ENCODE measurements at places on chromosomes 6 and 20. TPM values are rescaled to one million over a fixed set of nuclear protein-coding genes. Genes with fewer than 3 reads are reported as not detected.

Gene TTK
- 26.2 TPM for total RNA-seq

Gene SAMD3
- total RNA-seq, result 3.2 TPM

Gene MC3R
- not detected for total RNA-seq

Gene EPPIN
- total RNA-seq, result not detected

Gene FERMT1
- 1.5 TPM for total RNA-seq

Gene NINL
- total RNA-seq, result 7.5 TPM

Gene XPO5
- total RNA-seq, result 119 TPM

Gene HLA-DQA1
- 6.3 TPM for total RNA-seq

Gene SULF2
- total RNA-seq, result 0.48 TPM

Gene BPIFB1
- total RNA-seq, result not detected

Gene FLRT3
- not detected for total RNA-seq

Gene BPIFB2
- total RNA-seq, result not detected

Gene LST1
- total RNA-seq, result 14.6 TPM

Gene HLA-A
- 1,569 TPM for total RNA-seq

Gene GHRH
- not detected for total RNA-seq

Gene OPRM1
- total RNA-seq, result not detected

Gene NMBR
- not detected for total RNA-seq

Gene SLC16A10
- 3.6 TPM for total RNA-seq

Gene CTCFL
- not detected for total RNA-seq

Gene PARD6B
- total RNA-seq, result 5.7 TPM

Gene FAM209B
- 1.8 TPM for total RNA-seq

Gene ADGRG6
- total RNA-seq, result 0.07 TPM

Gene SLC26A8
- total RNA-seq, result not detected

Gene WFDC12
- not detected for total RNA-seq

Gene CCN6
- total RNA-seq, result not detected

Gene LTB
- 16.3 TPM for total RNA-seq

Gene MUCL3
- total RNA-seq, result not detected

Gene PCED1A
- 29.2 TPM for total RNA-seq

Gene OOEP
- not detected for total RNA-seq

Gene CDH4
- not detected for total RNA-seq

Gene PCMTD2
- 31.7 TPM for total RNA-seq

Gene TULP1
- not detected for total RNA-seq

Gene MAFB
- total RNA-seq, result 0.83 TPM

Gene SLC4A11
- 1.6 TPM for total RNA-seq

Gene TNXB
- 4.3 TPM for total RNA-seq

Gene HLA-DPA1
- 58.9 TPM for total RNA-seq

Gene ABHD16B
- total RNA-seq, result not detected

Gene BMP2
- 0.25 TPM for total RNA-seq

Gene GNMT
- total RNA-seq, result 0.69 TPM

Gene ARG1
- total RNA-seq, result not detected

Gene GSTA2
- not detected for total RNA-seq

Gene GNAS
- 598 TPM for total RNA-seq

Gene AVP
- total RNA-seq, result not detected

Gene IPCEF1
- 0.34 TPM for total RNA-seq

Gene SCRT2
- not detected for total RNA-seq

Gene UBE2C
- 142 TPM for total RNA-seq

Gene LGSN
- total RNA-seq, result not detected

Gene ZNF343
- 13.5 TPM for total RNA-seq

Gene NR2E1
- not detected for total RNA-seq

Gene LAMP5
- total RNA-seq, result not detected

Gene CFAP61
- total RNA-seq, result 0.32 TPM

Gene IL17F
- total RNA-seq, result not detected

Gene NQO2
- 42.5 TPM for total RNA-seq

Gene SCUBE3
- total RNA-seq, result not detected

Gene PI3
- total RNA-seq, result not detected

Gene PHACTR3
- total RNA-seq, result not detected
